ENCODE measurements at places on chromosomes 1 and 21.

GRCh38 chr1:196178083-196178635, 430.1 kb downstream of the KCNT2 start:
- DNase-seq: no peak

DNA sequence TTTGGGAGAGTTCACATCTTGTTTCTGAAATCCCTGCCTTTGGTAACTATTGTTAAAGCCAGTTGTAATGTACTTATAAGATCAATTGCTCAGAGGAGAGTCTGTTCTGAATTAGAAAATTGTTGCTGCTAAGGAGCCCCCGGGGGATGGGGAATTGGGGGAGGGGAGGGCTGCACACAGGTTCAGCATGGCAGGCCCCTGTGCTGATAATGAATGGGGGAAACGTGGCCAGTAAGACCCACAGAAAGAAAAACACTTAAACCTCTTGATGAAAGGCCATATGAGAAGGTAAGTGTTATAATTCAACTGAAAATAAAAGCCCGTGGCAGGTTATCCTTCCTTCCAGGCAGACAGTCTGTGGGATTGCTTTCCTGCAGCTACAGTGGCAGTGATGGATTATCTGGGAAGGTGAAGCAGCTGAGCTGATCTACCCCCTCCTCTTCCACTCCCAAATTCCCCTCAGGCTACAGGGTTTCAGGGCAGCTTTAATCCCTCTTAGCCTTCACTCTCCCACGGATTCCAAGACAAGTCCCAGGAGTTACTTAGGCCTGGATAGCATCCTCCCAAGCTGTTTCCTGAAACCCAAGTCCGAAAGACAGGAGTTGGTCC, 398.8 kb downstream of the TBX15 start:
- no peak for DNase-seq

DNA sequence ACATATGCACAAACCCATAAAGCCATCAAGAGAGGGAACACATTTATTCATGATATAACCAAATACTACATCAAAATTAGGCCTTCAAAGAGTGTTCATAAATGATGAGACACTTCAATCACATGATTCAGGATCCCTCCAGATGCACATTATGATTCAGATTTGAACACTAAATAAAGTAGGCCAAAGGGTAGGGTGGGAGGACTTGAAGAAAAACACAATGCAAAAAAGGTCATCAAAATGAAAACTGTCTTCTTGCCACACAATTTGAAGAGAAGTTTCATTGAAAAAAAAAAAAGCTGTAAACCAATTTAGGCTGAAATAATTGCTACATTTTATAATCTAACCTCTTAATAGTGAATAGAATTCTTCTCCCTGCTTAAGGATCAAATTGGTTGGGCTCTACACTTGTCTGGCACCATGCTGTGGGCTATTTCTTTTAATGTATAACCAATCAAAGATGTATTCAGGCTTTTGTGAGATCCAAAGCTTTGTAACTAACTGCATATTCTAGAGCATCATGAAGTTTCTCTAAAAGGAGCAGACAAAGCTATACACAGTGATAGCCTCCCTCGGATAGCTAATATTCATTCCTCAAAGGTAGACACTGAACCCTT, 58.1 kb downstream of the ZSWIM5 start:
- DNase-seq: no peak

DNA sequence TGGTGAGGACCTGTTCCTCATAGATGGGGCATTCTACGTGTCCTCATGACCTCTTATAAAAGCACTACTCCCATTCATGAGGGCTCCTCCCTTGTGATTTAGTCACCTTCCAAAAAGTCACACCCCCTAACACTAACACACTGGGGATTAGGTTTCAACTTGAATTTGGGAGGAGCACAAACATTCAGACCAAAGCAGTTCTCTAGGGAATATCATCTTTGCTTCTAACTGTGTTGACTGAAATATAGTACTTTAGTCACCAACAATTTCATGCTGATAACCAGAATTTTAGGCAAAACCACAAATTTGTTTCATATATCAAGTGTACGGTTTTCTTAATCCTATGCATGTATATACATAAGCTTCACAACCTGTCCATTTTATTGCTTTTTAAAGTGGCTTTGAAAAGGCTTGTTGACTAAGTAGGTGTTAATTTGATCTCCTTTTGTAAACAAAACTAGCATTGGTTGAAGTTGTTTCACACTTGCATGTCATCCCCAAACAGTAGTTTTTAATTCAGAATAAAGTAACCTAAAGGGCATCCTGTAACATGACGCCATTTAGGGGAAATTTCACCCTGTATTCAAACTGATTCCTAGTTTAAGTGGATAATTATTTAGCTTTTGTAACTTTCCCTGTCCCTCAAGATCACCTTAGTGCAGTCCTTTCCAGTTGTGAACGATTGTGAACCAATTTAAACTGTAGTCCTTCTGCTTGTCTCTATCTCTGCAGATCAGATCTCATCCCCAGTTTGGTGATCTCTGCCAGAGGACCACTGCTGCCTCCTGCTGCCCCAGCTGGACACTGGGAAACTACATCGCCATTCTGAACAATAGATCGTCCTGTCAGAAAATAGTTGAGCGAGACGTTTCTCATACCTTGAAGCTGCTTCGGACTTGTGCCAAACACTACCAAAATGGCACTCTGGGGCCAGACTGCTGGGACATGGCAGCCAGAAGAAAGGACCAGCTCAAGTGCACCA, 141.1 kb downstream of the TLR5 start:
- no peak for DNase-seq

- no peak for DNase-seq
Observed at GRCh38 chr1:234571702-234572101, 38.3 kb downstream of the IRF2BP2 start.

GRCh38 chr1:76005765-76006164, 68.8 kb upstream of the ST6GALNAC3 start:
- DNase-seq: no peak
